ENCODE measurements at places on chromosomes 5 and 9.

- no peak for DNase-seq
Measured at GRCh38 chr9:110153431-110153830, 54.5 kb downstream of the C9orf152 start.

- DNase-seq: no peak
Measured at GRCh38 chr5:59259237-59259636, 634.3 kb downstream of the PDE4D start.

GRCh38 chr5:34530637-34531036 lies 125.5 kb upstream of the RAI14 start:
- DNase-seq: peak; percentile 51

GRCh38 chr5:126503602-126504104 lies 80.4 kb downstream of the GRAMD2B start:
- no peak for DNase-seq

GRCh38 chr9:29548436-29548835 lies 1975.2 kb upstream of the C9orf72 start:
- no peak for DNase-seq

DNA sequence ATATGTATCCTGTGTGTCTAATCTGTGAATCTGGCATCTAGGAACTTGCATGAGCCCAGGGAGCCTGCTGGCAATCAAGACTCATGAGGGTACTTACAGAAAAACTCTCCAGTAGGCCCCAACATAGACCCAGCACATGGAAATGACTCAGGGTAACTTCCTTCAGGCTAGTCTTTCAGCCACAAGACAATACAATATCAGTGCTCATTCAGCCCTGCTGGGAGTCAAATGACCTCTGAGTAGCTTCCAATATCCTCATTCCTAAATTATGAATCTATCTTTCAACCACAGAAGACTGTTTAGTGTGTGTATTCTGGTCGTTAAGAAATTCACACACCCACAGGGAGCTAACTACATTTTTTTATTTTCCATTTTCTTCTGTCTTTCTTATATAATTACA lies 1273.0 kb downstream of the EFNA5 start:
- peak; percentile 92 for DNase-seq

DNA sequence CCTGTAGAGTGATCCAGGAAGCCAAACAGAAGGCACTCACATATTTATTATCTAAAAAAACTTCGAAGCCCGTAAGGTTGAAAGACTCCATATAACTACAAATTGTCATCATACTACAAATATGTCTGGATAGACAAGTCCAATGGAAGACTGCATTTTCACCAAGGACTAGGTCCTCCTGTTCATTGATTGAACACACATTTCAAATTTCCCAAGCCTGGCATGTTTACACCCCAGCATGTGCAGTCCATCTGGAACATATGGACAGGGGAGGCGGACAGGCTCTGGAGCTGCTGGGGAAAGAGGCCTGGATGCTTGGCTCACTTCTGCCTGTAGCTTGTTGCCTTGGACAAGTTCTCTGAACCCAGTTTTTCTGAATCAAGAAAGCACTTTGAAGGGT lies 378.7 kb downstream of the ENC1 start:
- no peak for DNase-seq

- DNase-seq: no peak
Measured at GRCh38 chr5:167307042-167307441, 984.4 kb upstream of the WWC1 start.

- no peak for DNase-seq
Measured at GRCh38 chr9:98962181-98962560, 18.5 kb downstream of the COL15A1 start.

All from NCI-H226 (cell line).